ENCODE measurements at places on chromosomes 13 and 19.

DNA sequence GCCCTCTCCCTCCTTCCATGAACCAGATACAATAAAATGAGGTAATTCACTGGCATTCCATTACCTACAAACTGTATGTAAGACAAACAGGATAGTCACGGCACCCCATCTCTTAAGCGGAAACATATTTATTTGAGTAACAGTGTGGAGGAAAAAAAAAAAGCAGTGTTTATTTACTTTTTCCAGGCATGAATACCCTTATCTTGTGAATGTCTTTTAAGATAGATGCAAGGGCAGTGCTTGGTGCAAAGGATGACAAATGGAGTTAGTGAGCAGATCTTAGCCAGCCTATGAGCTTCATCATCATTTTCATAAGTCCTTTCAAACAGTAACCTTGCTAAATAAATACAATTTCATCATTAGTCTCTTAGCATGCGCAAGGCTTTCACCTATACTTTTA lies 1661.8 kb upstream of the SPRY2 start:
- DNase-seq, result no peak

GRCh38 chr13:75785130-75785529 lies 149.0 kb downstream of the LMO7 start:
- DNase-seq, result no peak

- DNase-seq, result no peak
Observed at GRCh38 chr13:33859691-33860303, 41.8 kb downstream of the RFC3 start.

GRCh38 chr13:44668688-44669087 lies 92.6 kb upstream of the TSC22D1 start:
- no peak for DNase-seq

GRCh38 chr19:15640904-15641597 lies 354 bp downstream of the CYP4F3 start:
- DNase-seq, result no peak

- no peak for DNase-seq
Observed at GRCh38 chr19:28502879-28503734, 709.8 kb downstream of the UQCRFS1 start.

Measured in NCI-H2171 (cell line).